ENCODE measurements at places on chromosomes 12 and 14. TPM values are rescaled to one million over a fixed set of nuclear protein-coding genes. Genes with fewer than 3 reads are reported as not detected.

- H3K4me1 ChIP-seq, result peaks cover 4% of the 10 kb centered on the region
- peaks cover 18% of the 10 kb centered on the region for H3K27me3 ChIP-seq
- no peaks in the 10 kb centered on the region for H3K36me3 ChIP-seq
- DNase-seq, result peak; percentile 85
These were observed 1.9 kb downstream of the BCL7A start for GRCh38 chr12:122023339-122024131.

DNA sequence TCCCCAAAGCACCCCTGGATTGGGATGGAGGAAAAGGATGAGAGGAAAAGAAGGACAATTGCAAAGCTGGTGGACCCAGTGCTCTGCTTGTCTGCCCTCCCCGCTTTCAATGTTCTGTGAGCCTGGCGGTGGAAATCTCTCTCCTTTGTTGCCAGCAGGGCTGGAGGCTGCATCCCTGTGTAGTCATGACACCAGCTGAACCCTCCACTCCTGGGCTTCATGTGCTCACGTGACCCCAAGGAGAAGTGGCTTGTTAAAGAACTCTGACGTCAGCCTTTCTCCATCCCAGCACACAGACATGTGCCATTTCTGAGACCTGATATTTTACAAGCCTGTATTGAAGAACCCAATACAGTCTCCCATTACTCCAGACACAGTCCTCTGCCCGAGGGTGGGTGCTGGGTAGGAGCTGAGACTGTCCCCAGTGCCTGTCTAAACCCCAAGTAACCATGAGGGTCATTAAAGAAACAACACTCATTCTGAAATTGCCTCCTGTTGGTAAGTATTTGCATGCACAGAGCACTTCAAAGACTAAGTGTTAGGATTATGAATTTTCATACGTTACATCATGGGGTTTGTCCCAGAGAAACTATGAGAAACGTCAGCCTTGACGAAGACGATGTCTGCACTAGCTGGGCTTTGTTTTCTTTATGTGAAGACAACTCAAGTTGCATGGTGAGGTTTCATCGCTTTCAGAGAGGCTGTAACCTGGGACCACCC lies 21.7 kb downstream of the GALNT16 start:
- H3K4me3 ChIP-seq, result no peak overlapping the region
- peak overlapping the region; percentile 68 for H3K27ac ChIP-seq
- no peaks in the 10 kb centered on the region for H3K4me1 ChIP-seq
- H3K27me3 ChIP-seq, result no peaks in the 10 kb centered on the region

DNA sequence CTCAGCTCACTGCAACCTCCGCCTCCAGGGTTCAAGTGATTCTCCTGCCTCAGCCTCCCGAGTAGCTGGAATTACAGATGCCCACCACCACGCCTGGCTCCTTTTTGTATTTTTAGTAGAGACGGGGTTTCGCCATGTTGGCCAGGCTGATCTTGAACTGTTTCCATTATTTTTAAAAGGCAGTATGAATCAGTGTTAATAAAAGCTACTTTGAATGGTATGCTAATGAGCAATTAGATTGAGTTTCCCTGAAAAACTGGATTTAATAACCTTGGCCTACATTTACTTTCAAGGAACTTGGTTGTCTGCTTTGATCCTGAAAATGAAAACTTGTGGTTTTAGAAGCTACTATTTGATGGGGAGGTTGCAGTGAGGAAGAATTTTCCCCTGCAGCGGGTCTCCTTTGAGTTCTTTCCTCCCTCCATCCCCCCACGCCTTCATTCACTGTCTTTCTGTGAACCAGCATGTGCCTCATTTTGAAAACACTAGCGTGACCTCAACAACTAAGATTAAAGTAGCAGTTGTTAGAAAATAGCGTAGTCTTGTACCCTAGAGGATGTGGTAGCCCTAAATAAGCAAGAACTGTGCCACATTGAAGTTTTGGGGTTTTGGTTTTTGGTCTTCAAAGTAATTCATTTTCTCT lies 17.8 kb upstream of the RPS6KA5 start:
- no peaks in the 10 kb centered on the region for H3K36me3 ChIP-seq
- H3K4me3 ChIP-seq, result no peak overlapping the region
- no peak for DNase-seq
- no peak overlapping the region for H3K27ac ChIP-seq

- no peaks in the 10 kb centered on the region for H3K4me1 ChIP-seq
- H3K27me3 ChIP-seq, result no peaks in the 10 kb centered on the region
- H3K36me3 ChIP-seq, result no peaks in the 10 kb centered on the region
- H3K27ac ChIP-seq, result no peak overlapping the region
These were observed 7.9 kb upstream of the C1RL start for GRCh38 chr12:7116916-7117315.

GRCh38 chr12:4011597-4011996 lies 138.4 kb upstream of the PARP11 start:
- no peak overlapping the region for H3K4me3 ChIP-seq
- H3K27ac ChIP-seq, result no peak overlapping the region
- DNase-seq, result no peak
- peaks cover 20% of the 10 kb centered on the region for H3K4me1 ChIP-seq

- peak; percentile 41 for DNase-seq
- H3K4me3 ChIP-seq, result no peak overlapping the region
- no peaks in the 10 kb centered on the region for H3K36me3 ChIP-seq
- H3K4me1 ChIP-seq, result peaks cover 23% of the 10 kb centered on the region
- H3K27ac ChIP-seq, result no peak overlapping the region
- peaks cover 1% of the 10 kb centered on the region for H3K27me3 ChIP-seq
These were observed 597 bp downstream of the SOAT2 start for GRCh38 chr12:53103860-53104305.

- H3K27ac ChIP-seq, result no peak overlapping the region
- H3K4me3 ChIP-seq, result no peak overlapping the region
- H3K36me3 ChIP-seq, result no peaks in the 10 kb centered on the region
- peak; percentile 78 for DNase-seq
These were observed 16.2 kb downstream of the CCDC62 start for GRCh38 chr12:122790393-122791075.

PLBD1 gene
- total RNA-seq, result 37.5 TPM

Data from endodermal cell (in vitro differentiated cells).